ENCODE measurements at places on chromosomes 3 and 15.

DNA sequence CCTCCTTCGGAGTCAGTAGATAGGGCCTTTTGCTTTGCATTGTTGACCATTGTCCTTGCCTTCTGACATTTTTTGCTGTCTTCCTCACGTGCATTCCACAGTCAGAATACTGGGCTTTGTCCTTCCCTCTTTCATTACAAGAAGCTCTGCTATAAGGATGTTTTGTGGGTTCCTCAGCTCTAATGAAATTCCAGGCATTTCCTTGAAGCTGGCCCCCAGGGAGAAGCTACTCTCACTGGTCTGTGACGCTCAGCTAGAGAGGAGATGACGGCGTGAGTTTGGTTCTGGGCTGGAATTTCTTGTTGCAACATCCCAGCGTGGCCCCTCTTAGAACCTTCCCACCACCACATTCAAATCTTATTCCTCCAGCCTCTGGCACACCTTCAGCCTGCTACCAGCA is 210.2 kb downstream of the TJP1 start:
- DNase-seq, result peak; percentile 98

- DNase-seq, result peak; percentile 17
Observed at GRCh38 chr3:123620343-123620742, 35.5 kb upstream of the HACD2 start.

DNA sequence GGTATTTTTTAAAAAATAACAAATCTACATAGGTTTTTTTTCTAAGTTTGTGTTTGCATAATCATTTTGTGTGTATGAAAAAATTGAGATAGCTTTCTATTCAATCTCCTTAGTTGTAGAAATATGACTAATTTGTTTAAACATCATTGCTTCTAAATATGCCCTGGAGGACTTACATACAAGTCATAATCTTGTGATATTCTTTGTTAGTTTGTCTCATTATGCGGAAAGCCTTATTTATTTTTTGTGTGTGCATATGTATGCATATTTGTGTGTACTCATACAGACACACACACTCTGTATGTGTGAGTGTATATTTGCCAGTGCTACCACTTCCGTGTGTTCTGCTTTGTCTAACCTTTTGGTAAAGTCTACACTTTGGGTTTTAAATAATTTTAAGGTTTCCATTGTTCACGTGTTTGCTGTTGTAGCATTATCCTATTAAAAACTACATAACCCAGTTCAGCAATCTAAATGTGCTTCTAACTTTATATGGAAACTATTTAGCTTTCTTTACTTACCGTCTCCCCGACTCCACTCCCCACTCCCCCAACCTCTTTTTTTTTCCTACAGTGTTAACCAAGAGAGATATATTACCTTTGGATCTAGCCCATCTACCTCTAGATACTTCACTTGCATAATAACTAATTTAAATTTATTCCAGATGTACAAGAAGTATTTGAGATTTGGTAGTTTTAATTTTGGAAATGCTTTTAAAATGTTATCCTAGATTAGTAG is 111.7 kb downstream of the FNDC3B start:
- no peak for DNase-seq

GRCh38 chr3:66490214-66490613 is 10.6 kb downstream of the LRIG1 start:
- DNase-seq, result peak; percentile 55

- peak; percentile 81 for DNase-seq
Observed at GRCh38 chr15:100093211-100094126, 248.3 kb downstream of the ADAMTS17 start.

GRCh38 chr3:107810171-107811071 is 280.4 kb downstream of the CD47 start:
- DNase-seq, result no peak

DNA sequence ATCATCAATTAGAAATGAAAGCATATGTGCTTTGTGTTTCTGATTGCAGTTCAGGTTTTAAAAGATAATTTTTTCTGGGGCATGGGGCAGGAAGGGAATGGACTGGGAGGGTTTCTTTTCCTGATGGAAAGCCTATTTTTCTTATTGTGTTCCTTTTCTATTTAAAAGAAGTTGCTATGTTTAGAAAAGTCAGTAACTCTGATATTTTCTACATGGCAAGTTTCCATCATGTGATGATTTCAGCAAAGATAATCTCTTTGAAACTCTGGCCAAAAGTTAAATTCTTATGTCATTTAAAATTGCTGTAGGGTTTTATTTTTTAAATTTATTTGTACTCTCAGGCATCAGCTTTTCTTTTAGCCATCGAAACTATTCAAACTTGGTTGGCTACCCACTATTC is 601.2 kb downstream of the FOXP1 start:
- DNase-seq, result peak; percentile 58

- no peak for DNase-seq
Observed at GRCh38 chr15:100778831-100779288, 100.8 kb upstream of the ALDH1A3 start.

DNA sequence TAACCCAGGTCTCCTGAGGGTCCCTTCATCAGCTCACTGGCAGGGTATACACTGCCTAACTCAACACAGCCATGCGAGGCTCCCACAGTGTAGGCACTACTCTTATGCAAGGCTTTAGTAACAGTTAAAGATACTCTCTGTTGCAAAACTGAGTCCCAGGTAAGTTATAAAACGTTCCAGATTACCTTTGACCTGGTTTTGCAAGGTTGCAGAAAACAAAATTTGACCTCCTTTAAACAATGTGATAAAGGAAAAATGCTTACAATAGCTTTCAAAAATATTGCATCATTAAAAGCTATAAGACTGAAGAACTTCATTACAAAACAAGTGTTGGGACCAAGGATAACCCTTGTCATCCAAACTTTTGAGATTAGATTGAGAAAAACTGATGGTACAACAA is 5.5 kb downstream of the SLC27A2 start:
- no peak for DNase-seq

DNA sequence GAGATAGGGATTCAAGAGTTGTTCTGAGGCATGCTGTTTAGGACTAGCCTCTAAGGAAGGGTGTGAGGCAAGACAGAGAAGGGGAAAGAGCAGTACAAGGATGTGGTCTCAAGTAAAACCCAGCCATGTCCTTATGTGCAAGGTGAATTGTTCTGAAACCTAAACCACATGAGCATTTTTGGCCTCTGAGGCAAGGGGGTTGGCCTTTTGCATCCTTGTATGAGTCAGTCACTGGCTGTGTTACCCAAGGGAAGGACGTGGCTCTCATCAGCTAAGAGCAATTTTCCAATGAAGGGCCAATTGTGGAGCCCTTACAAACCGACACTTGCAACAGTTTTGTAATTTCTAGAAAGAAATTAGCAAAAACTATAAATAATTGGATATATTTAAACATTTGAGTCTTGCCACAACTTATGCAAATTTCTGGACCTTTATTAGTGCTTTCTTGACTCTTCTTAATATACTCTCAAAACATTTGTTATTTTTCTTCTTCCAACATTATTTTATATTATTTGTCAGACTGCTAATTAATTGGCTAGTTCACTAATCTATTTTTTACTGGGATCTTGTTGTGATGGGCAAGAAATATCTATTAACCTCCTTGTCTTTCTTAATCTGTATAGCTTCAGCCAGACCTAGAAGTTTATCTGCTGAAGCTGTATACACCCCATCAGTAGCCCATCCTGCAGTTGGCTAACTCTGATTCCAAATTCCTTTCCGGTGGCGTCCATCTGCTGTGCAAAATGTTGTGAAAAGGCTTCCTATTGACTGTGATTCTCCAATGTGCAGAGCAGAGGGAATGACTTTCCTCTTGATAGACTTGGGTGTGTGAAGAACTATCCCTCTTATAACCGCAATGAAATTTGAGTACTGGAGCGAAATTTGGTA is 97.7 kb upstream of the P2RY1 start:
- DNase-seq, result peak; percentile 85

- no peak for DNase-seq
Observed at GRCh38 chr3:13934315-13934714, 54.4 kb upstream of the WNT7A start.

GRCh38 chr15:45710657-45711056 is 75.8 kb downstream of the SQOR start:
- no peak for DNase-seq

- DNase-seq, result peak; percentile 80
Observed at GRCh38 chr15:51793521-51794305, 35.7 kb upstream of the TMOD3 start.

- peak; percentile 18 for DNase-seq
Observed at GRCh38 chr15:82312586-82313349, 36.5 kb downstream of the GOLGA6L10 start.

DNA sequence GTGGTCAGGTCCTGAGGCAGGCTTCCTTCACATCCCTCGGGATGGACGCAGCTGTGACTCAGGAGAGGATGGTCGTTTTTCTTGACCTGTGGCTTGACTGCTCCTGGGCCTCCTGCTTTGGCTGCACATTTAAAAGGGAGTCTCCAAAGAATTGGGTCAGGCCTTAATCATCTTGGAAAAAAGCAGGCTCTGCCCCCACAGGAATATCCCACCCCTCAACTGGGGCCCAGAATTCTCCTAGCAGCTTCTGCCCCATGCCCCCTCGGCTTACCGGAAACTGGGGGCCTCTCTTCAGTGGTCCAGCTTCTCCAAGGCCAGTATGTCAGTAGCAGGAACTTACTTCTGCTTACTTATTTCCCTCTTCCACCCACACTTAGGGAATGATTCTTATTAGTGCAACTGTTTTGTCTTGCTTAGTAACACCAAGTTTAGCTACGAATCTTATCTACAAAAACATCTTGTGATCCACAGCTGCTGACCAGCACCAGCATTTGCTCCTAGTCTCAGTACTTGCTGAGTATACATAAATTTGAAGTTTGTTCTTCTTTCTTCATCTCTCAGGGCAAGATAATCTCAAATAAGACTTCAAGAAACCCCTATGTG is 35.7 kb downstream of the ATG7 start:
- DNase-seq, result no peak

DNA sequence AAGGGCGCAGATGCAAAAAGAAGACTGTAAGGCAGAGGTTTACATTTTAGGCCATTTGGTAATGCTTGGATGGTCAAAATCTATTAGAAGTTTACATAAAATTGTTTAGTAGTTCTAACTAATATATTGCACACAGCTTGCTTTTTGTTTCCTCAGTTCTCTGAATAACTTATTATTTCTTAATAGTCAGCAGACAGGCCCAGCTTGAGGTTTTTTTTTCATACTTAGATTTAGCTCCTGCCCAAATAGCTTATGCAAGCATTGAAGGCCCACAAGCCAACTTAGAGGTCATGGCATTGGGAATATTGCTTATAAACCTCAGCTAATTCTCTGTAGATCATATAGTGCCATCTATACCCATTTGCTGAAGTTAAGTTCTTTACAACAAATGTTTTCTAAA is 172.5 kb downstream of the RAP2B start:
- no peak for DNase-seq

- no peak for DNase-seq
Observed at GRCh38 chr15:60162251-60162967, 158.3 kb downstream of the FOXB1 start.

- no peak for DNase-seq
Observed at GRCh38 chr3:159025733-159026132, 223.9 kb downstream of the MFSD1 start.

GRCh38 chr3:188470508-188471130 is 316.7 kb downstream of the LPP start:
- no peak for DNase-seq

DNA sequence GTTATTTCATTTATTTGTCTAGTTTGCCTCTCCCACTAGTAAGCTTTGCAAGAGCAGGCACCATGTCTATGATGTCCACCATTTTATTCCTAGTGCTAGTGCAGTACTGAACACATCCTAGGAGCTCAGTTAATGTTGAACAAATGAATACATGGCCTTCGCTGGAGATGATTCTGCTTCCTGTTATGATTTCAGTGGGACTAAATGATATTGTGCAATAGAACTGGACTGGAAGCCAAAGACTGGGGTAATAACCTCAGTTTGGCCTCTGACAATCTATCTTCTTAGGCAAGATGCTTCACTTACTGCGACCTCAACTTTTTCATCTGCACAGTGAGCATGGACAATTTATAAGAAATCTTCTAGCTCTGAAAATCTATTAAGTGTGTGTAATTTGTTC is 191.3 kb downstream of the ADAMTSL3 start:
- peak; percentile 96 for DNase-seq

- peak; percentile 45 for DNase-seq
Observed at GRCh38 chr15:33910741-33911140, 57.6 kb upstream of the CHRM5 start.

GRCh38 chr3:193948459-193948858 is 187.5 kb upstream of the HES1 start:
- no peak for DNase-seq

DNA sequence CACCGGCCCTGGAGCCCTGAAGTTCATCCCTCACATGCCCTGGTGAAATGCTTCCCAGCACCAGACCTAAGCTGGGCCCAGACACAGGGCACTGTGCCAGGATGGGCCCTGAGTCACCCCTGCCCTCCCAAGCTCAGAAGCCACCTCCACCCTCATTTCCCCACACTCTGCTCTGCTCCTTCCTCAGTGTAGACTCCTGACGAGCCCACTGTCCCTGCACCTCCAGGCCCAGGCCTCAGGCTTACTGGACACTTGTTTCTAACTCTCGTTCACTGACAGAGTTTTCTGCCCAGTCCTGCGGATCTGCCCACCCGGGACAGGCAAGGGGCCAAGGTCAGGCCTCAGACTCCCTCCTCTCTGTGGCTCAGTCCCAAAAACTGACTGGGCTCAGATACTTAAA is 112.6 kb upstream of the RNF7 start:
- DNase-seq, result peak; percentile 48

DNA sequence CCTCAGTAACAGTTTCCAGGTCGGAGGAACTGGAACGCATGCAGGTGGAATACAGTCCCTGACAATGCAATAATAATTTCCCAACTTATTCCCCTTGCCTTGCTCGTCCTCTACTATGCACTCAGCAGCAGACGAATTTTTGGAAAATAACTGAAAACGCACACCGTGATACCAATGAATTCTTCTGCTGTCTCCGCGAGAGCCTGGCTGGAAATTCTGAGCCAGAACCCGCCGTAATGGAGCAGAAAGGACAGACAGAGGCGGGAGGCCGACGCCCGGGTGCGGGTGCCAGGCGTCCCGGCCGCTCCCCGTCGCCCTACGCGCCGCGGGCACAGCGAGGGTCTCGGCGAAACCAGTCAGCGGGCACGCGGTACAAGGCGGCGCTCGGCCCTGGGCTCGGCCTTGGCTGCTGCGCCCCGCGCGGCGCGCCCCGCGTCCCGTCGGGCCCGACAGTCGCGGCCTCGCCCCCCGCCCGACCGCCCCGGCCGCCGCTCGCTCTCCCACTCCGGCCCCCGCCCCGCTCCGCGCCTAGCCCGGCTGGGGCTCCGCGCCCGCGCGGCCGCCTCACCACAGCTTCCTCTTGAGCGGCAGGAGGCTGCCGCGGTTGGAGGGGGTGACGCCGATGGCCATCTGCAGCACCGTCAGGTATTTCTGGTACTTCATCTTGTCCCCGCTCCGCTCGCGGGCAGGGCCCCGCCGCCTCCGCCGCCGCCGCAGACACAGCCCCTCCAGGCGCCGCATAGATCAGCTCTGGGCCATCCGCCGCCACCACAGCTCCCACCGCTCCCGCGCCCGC is 114.5 kb upstream of the GOLGA8J start:
- DNase-seq, result no peak

DNA sequence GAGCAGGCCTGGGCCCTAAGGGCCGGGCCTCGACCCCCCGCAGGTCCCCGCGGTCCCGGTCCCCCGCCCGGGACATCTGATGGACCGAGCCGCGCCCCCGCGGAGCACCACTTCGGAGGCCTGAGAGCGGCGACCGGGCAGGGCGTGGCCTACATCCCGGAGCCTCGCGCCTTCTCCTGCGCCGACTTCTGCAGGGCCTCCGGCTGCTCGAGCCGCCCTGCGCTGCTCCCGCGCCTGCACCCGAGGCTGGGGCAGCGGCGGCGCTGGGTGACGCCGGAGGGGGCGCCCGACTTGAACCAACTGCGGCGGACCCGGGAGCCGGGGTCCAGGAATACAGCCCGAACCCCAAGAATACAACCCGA is 14.9 kb upstream of the GP9 start:
- no peak for DNase-seq

- DNase-seq, result no peak
Observed at GRCh38 chr15:73333001-73333400, 35.8 kb downstream of the HCN4 start.

Data from fibroblast of pulmonary artery (primary cell).